ENCODE measurements at places on chromosomes 5 and 9. TPM values are rescaled to one million over a fixed set of nuclear protein-coding genes. Genes with fewer than 3 reads are reported as not detected.

GRCh38 chr9:116275418-116276195, 122.0 kb downstream of the PAPPA start:
- no peak for DNase-seq

GRCh38 chr5:114266374-114266773, 95.5 kb upstream of the KCNN2 start:
- DNase-seq, result no peak

DNA sequence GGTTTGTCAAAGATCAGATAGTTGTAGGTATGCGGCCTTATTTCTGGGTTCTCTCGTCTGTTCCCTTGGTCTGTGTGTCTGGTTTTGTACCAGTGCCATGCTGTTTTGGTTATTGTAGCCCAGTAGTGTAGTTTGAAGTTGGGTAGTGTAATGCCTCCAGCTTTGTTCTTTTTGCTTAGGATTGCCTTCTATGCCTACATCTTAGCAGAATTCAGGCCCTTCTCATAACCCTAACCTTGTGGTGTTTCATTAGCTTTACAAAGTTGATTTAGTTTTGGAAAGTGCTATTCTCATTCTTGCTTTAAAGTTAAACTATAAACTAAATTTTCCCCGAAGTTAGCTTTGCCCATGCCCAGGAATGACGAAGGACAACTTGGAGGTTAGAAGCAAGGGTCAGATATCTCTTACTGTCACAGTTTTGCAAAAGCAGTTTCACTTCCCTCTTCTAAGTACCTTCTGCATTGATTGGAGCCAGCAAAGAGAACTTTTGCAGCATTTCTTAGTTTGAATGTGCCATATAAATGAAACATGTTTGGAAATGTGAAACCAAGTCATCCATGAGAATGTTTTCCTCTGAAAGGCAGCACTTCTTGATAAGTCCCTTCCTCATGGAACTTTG, 274.3 kb upstream of the DMRT1 start:
- no peak for DNase-seq

GADD45G gene
- polyA plus RNA-seq, result 3.5 TPM
